ENCODE measurements at places on chromosomes 5 and 9.
A peak's percentile ranks its signal among the peaks of the same experiment; 100 is the strongest.

DNA sequence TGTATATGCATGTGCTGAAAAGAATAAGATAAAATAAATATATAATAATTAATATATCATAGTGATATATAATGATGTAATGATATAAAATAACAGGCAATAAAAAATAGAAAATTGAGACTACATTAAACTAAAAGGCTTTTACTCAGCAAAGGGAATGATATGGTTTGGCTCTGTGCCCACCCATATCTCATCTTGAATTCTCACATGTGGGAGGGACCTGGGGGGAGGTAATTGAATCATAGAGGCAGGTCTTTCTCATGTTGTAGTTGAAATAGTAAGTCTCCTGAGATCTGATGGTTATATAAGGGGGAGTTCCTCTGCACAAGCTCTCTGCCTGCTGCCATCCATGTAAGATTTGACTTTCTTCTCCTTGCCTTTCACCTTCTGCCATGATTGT lies 1550.9 kb upstream of the CDH6 start:
- DNase-seq = no peak

DNA sequence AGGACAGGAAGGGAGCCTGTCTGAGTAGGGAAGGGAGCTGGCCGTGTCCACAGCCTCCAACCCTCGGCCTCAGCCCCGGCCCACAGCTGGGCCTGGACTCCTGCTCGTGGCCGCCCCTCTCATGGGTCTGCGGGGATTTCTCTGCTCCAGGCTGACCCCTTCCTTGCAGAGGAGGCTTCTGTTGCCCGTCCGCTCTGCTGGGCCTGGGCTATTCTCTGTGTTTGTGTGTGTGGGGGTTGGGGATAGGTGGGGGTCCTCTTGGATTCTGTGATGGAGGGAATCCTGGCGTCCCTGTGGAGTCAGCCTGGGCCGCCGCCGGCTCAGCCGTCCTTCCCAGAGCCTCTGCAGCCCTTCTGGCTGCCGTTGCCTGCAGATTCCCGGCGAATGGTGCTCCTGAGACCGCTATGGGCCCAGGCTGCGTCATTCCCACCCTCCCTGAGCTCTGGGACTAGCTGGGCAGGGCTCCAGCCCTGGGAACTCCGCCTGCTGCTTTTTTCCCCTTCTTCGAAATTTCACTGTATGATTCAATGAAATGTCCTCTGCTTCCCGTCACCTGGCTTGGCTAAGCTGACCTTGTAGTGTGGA lies 64.2 kb downstream of the FGF18 start:
- no peak for DNase-seq

GRCh38 chr9:134328841-134329575 lies 2.8 kb downstream of the RXRA start:
- DNase-seq = no peak

GRCh38 chr9:123483191-123483803 lies 127.3 kb downstream of the CRB2 start:
- DNase-seq = no peak

DNA sequence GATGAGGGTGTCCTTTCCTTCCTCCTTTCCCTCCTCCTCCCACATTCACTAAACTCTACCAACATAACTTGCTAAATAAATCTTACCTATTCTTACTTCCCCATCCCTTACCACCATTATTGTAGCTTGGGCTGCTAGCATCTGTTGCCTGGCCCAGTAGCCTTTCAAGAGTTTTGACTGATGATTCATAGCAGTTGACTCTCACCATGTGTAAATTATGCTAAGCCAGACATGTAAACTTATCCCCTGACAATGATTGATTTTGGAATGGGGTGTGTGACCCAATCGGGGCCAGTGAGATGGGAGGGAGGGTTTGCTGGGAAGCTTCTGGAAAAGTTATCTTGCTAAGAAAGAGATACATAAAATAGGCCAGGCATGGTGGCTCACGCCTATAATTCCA lies 161.8 kb upstream of the SPRY4 start:
- DNase-seq = no peak

- DNase-seq = no peak
These were observed 171.8 kb upstream of the TNC start for GRCh38 chr9:115289757-115290208.

- DNase-seq = no peak
These were observed 1.1 kb downstream of the PRR7 start for GRCh38 chr5:177447611-177448243.

- no peak for DNase-seq
These were observed 76.9 kb upstream of the ADAMTSL1 start for GRCh38 chr9:18397076-18397475.

DNA sequence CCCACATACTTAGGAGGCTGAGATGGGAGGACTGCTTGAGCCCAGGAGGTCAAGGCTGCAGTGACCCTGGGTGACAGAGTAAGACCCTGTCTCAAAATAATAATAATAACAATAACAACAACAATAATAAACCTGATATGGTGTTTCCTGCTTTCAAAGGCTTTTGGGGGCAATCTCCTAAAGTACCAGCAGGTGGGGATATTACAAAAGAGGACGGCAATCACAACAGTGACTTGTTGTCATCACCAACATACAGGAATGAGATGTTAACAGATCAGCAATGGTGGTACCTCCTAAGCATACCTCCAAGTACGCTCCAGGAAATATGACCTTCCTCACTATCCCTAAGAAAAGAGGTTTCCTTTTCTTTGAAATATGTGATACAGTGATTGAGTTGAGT lies 91.1 kb upstream of the RNF180 start:
- peak; percentile 20 for DNase-seq

DNA sequence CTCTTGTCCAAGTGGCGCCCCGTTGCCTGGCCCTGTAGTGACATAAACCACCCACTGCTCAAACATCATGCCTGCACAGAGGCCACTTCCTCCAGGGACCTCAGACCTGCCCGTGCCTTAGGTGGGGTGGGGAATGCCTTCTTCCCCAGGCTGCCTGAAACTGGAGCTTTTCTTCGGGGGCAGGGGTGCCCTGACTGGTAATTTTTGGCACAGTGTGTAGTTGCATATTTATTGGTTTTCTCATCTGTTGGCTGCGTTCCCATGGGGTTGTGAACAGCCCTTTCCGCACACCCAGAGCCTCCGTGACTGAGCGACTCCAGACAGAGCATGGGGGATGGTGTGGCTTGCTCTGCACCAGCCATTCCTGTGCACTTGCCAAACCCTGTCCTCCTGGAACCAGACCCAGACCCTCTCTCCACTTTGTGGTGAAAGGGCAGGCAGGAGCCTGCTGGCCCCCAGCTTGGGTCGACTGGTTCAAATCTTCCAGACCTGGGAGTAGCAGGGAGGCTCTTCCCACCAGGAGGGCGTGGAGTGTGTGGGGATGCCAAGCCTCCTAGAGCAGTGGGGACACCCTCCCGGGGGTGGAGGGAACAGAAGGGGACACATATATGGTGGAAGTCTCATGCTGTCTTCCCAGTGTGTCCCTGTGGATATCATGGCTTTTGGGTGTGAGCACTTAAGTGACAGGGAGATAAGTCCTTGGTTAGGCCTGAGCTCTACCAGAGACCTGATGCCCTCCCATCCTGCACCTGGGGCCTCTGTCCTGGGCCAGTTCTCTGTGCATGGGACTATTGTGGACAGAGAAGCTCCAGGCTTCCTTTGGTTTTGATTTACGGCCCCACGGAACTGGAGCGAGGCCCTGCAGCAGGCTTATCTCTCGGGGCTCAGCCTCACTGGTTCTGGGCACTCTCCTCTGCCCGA lies 39.6 kb downstream of the WNK2 start:
- DNase-seq = no peak

DNA sequence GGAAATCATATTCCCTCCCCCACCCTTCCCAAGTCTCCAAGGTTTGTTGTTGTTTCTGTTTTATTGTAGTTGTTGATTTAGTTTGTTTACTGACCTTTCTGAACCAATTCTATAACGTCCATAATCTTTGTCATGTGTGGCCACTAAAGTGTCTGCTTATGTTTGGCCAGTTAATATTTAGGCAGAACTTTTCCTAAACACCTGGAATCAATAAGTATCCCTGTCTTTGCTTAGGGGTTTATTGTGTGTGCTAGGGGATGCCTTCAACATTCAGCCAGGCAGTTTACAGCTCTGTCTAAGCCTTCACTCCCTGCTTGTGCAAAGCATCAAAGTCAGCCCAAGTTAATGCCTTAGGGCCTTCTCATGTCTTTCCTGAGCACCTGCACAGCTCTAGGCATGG lies 16.9 kb upstream of the LECT2 start:
- DNase-seq = no peak

DNA sequence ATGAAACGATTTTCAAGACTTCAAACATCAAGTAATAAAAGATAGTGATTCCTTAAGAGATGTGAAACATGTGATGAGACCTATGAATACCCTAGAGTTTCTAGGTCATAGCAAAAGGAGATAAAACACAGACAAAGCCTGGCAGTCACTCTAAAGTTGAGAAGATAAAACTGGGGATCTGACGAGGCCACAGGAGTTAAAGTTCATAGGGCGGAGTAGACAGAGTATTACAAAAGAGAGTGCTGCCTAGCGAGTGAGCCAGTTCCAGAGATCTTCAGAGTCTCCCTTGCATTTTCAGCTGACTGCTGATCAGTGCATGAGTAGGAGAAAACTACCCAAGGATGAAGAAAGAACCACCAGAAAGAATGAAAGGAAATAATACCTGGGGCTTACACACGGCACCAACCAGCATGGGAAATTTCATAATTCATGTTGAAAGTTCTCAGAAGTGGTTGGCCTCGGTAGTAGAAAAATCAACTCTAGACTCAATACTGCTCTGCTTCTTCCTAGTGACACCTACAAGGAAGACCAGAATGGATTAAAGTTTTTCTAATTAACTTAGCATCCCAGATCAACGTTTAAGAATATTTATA lies 30.4 kb downstream of the FBXO4 start:
- DNase-seq = no peak

GRCh38 chr9:4750023-4750673 lies 9.1 kb upstream of the AK3 start:
- no peak for DNase-seq

DNA sequence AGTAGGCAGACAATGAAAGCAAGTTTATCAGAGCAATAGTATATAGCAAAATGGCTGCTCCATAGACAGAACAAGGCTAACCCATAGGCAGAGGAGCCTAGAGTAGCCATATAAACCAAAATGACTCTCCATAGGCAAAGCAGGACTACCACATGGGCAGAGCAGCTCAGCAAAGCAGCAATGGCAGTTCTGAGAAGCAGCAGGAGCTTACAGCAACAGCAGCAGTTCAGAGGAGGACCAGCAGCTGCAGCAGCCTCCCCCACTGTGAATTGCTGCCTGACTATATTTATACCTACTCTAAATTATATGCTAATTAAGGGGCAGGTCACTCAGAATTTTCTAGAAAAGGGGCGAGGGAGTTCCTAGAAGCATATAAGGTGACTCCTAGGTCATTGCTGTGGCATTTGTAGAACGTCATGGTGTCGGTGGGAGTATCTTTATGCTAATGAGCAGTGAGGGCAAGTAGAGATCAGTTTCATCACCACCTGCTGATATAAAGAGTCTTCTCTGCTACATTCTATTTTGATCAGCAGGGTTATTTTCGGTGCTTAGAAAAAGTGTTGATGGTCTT lies 1115.5 kb downstream of the DTWD2 start:
- DNase-seq = no peak

DNA sequence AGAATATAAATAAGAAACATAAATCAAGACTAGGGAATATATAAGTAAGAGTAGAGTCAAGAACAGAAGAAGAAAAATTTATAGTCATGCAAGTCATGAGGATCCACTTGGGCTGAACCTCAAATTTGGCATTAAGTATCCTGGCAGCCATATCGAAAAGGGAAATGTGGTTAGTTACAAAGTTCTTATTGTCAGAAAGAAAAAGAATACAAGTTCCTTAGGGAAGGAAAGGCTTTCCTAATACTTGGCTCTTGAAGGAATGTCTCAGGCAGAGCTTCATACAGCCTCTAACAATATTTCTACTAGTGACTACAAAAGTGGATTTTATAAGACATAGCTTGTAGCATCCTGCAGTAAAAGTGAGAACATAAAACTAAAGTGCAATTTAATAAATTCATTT lies 45.4 kb downstream of the TMEM252 start:
- no peak for DNase-seq

DNA sequence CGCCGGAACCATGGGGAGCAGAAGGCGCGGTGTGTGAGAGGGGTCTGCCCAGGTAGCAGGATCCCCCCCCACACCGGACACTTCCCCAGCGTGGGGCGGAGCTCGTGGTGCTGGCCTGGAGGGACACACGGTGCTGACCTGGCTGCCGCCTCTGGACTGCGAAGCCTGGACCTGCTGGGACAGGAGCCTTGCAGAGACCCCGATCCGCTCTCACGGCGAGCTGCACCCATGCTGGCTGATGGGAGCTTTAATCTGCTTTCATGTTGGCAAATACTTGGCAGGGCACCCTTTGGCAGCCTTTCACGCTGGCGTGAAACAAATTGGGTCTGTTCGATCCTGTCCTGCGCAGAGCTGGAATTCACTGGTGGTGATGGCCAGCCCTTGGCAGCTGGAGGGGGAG lies 7.4 kb downstream of the NKD2 start:
- no peak for DNase-seq

DNA sequence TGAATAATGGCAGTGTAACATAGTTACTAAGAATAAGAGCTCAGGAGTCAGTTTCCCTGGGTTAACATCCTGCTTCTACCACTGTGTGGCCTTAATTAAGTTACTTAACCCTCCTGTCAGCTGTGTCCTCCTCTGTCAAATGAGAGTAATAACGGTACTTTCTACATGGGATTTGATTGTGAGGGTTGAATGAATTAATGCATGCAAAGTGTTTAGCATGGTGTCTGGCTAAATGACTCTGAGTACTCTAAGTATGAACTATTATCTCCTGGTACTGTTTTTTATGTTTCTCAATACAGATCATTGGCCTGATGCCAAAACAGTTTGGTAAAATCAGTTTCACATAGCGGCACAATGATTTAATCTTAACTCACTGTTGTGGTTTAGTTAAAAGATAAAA lies 19.6 kb downstream of the ZNF131 start:
- DNase-seq = no peak

DNA sequence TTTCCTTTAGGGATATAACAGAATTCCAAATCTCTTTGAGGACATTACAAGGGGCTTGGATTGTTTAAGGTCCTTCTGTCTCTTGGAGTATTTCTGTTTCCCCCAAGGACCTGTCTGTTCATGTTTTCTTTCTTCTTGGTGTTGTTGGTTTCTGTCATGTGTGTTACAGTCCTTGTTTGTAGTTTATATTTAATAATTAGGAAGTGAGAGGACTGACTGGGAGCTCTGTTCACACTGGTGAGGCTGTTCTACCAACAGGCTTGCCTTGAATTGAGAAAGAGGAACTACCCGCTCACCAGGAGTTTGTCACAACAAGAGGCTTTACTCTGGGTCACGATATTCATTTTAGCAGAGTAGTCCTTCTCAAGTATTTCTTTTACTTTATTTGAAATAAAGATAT lies 119.2 kb upstream of the SV2C start:
- DNase-seq = no peak

GRCh38 chr9:35114840-35115628 lies 628 bp downstream of the ATOSB start:
- DNase-seq = no peak

- no peak for DNase-seq
These were observed 197.0 kb downstream of the ARHGEF28 start for GRCh38 chr5:73822989-73823339.

GRCh38 chr9:113584428-113585084 lies 121.0 kb downstream of the RGS3 start:
- no peak for DNase-seq

GRCh38 chr5:143694357-143694756 lies 117.6 kb upstream of the HMHB1 start:
- no peak for DNase-seq

GRCh38 chr5:103800741-103801495 lies 238.3 kb upstream of the NUDT12 start:
- DNase-seq = no peak

- DNase-seq = no peak
These were observed 472.9 kb downstream of the PRELID2 start for GRCh38 chr5:145362266-145362665.

- no peak for DNase-seq
These were observed 58.1 kb downstream of the ANKRD55 start for GRCh38 chr5:56175021-56175420.
